ENCODE measurements at places on chromosomes 12 and 14. TPM values are rescaled to one million over a fixed set of nuclear protein-coding genes. Genes with fewer than 3 reads are reported as not detected.

The DIO2 gene
- not detected for total RNA-seq

The EPYC gene
- not detected for total RNA-seq

The PPFIA2 gene
- total RNA-seq, result not detected

The TARBP2 gene
- total RNA-seq, result 40.7 TPM

The GPD1 gene
- 1.6 TPM for total RNA-seq

The DLST gene
- total RNA-seq, result 183 TPM

The RERGL gene
- total RNA-seq, result not detected

The PEBP1 gene
- 93.4 TPM for total RNA-seq

The PTPRB gene
- total RNA-seq, result not detected

The SLC6A12 gene
- total RNA-seq, result 0.70 TPM

The NUAK1 gene
- 0.14 TPM for total RNA-seq

The SYT1 gene
- not detected for total RNA-seq

The TNFAIP2 gene
- total RNA-seq, result 12.2 TPM

The MGP gene
- not detected for total RNA-seq

The SERPINA5 gene
- not detected for total RNA-seq

The KLRC1 gene
- total RNA-seq, result 9.0 TPM

The ANKRD33 gene
- not detected for total RNA-seq

The GPR65 gene
- total RNA-seq, result 31.8 TPM

The CLEC7A gene
- total RNA-seq, result not detected

The ITPR2 gene
- 44.3 TPM for total RNA-seq

The CCNB1IP1 gene
- 73.4 TPM for total RNA-seq

The CLEC4C gene
- total RNA-seq, result not detected

The IL23A gene
- total RNA-seq, result 79.5 TPM

The FBXO21 gene
- total RNA-seq, result 24.7 TPM

The C12orf75 gene
- total RNA-seq, result 73.0 TPM

The DMAC2L gene
- total RNA-seq, result 18.9 TPM

The SERPINA12 gene
- total RNA-seq, result not detected

The CFAP251 gene
- total RNA-seq, result 0.70 TPM

The FIGNL2 gene
- total RNA-seq, result 0.86 TPM

The COL2A1 gene
- not detected for total RNA-seq

The AQP6 gene
- total RNA-seq, result not detected

The SLC17A8 gene
- not detected for total RNA-seq

The HOTAIR gene
- total RNA-seq, result not detected

The RASAL1 gene
- total RNA-seq, result 13.4 TPM

The NEMF gene
- total RNA-seq, result 71.7 TPM

Data from activated T-cell treated with anti-CD3 and anti-CD28 coated beads, Interleukin-2, amount 50 U/mL, for 72 hours (primary cell).